ENCODE measurements at places on chromosomes 2 and 18.

DNA sequence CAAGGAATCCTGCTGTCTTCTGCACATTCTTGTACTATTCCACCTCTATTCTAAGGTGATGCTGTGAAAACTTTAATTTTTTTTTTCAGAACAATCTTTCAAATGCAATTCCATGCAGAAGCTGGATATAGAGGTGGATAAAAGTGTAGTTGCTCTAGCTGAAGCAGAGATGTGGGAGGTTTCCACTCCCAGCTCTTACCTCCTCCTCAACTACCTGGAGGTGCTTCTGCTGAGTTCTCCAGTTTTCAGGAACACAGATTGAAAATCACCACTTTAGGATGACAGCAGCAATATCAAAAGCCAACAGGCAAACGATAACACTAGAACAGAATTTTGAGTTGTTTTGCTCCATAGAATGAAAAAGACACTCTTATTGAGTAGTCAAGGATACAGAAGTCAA, 51.1 kb upstream of the FAM98A start:
- no peak for DNase-seq

- DNase-seq: no peak
Measured at GRCh38 chr18:3985664-3986063, 469.4 kb downstream of the DLGAP1 start.

DNA sequence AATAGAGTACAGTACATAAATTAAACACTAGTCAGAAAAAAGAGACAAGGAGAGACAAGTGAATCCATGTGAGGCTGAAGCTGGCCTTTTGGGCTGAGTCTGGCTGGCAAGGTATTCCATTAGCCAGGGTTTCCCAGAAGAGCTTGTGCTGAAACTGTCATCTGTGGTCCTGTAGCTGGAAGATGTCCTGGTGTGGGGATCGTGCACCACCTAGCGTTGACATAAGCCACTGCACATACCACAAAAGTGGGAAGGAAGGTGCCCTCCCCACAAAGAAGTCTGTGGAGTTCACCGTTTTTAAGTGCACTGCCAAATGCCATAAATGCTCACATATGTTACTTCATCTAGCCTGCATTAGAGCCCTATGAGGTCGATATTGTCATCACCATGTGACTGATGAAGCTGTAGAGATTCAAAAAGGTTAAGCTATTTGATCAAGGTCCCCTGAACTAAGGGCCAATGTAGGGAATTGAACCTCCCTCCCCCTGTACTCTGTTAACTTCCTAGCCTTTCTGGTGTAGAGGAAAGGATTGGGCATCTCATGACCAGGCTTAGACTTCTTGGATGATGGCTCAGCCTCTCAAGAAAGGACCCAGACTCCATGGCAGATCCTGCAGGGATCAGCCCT, 31.9 kb upstream of the GALNT14 start:
- no peak for DNase-seq

GRCh38 chr2:76447294-76447693, 736.6 kb upstream of the GCFC2 start:
- DNase-seq: no peak

GRCh38 chr2:66433945-66434678, 813 bp upstream of the MEIS1 start:
- DNase-seq: no peak

GRCh38 chr18:5417342-5417741, 121.8 kb upstream of the ZBTB14 start:
- no peak for DNase-seq

- no peak for DNase-seq
Measured at GRCh38 chr2:58429014-58429875, 188.1 kb upstream of the FANCL start.

DNA sequence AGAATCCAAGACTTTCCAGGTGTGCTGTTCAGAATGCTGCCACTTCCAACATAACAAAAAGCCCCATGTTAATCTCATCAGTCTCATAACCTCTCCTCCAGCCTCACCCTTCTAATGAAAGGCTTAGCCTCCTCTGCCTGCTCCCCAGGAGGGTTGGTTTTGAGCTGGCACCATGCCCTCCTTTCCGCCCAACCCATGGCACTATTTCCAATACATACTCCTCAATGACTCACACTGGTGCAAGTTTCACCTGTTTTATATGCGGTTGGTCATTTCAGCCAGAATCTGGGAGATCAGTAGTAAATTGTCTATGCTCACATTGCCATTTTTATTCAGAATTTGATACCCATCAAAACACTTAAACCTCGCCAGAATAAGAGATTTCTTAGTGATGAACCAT, 157.6 kb upstream of the NRP2 start:
- DNase-seq: no peak

DNA sequence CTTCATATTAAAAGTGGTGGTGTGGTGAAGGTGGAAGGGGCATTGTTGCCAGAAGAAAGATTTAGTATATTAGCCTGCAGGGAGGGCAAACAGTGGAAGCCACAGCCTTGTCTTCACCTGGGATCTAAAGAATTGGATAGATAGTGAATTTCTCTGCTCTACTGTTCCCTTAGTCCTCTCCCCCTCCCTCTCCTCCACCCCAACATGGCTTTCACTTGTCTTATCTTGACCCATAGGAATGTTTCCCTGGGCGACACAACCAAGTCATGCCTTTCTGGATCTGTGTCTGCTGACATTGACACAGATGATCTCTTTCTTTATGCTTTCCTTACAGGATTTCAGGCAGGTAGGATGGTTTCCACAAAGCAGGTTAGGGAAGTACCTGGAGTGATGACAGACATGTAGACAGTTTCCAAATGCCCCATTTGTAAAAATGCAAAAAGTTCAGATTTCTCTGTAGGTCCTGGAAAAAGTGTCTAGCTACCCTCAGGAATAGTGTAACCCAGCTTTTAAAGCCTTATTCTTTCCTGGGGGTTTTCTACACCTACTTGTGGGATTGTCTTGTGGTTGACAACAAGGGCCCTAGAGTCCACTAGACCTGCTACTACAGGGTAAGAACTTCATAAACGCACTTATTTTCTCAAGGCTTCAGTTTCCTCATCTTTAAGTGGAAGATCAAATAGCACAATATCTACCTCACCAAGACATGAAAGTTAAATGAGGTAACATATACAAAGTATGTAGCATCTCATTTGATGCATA, 184.2 kb upstream of the SP5 start:
- DNase-seq: no peak

DNA sequence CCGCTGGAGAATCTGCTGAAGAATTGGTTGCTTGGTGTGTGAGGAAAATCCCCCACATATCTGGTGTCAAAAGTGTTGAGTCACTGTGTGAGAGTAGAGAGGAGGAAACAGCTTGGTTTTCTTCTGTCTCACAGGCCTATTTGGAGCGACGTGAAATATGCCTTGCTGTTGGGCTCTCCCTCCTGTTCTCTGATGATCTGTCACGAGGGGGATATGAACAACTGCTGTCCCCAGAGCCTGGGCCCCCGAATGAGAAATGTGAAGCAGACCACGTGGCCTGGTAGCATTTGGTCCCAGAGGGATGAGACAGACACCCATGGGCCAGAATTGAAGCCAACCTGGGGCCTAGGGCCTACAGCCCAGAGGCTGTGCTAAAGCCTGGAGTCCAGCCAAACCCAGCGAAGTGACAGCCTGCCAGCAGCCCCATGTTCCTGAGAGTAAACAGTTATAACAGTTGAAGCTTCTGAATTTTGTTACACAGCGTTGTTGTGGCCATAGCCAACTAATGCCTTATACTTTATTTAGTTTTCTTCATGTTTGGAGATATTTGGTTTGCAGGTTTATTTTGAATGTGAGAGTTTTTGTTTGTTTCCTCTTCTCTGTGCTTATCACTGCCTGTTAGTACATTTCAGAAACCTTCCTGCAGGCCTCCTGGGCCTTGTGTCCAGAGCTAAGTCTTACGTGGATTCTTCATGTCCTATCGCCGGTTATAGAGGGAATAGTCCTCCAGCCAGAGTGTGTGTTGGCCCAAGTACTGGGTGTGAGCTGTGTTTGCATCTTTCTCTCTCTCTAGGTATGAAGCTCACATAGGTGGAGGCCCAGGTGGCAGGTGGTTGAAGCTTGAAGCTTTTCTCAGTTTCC, 18.7 kb upstream of the COLEC12 start:
- no peak for DNase-seq

- no peak for DNase-seq
Measured at GRCh38 chr18:2424420-2424819, 146.9 kb downstream of the METTL4 start.

DNA sequence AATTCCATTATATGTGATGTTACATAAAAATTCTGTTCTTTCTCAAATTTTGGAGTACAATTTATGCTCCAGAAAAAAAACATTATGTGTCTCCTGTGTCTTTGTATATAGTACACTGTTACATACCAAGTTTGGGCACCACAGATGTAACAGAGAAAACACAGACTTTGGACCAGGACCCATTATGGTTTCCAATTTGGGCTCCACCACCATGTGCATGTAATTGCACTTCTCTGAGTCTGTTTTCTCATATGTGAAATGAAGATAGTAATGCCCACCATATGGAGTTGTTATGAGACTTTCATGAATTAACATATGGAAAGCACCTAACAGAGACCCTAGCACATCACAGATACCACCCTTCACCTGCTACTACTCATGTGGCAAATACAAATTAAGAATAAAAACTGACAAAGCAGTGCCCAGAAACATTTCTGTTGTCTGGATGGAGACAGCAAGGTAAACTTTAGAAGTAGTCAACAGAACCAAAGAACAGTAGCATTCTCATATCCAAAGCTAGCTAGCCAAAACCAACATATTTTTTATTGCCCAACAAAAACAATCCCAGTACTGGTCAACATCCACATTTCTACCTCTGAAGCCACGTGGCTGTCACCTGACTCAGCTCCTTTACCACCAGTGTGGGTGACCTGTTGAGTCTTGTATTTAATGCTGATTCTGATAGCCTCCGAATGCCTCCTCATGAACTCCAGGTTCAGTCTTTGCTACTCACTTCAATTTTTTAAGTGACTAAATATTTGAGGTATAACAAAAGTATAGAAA, 42.9 kb downstream of the ANTXR1 start:
- no peak for DNase-seq

DNA sequence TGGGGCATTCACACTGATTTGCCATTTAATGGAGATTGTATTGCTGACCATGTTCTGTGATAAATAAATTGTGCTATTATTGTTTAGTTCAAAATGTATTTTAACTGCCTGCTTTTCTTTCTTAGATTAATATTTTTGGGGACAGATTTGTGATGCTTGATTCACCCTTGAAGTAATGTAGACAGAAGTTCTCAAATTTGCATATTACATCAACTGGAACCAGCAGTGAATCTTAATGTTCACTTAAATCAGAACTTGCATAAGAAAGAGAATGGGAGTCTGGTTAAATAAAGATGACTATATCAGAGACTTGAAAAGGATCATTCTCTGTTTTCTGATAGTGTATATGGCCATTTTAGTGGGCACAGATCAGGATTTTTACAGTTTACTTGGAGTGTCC, 1.8 kb downstream of the DNAJC10 start:
- no peak for DNase-seq

- DNase-seq: no peak
Measured at GRCh38 chr2:203675086-203675485, 31.4 kb upstream of the CD28 start.

GRCh38 chr2:38016219-38016618, 59.7 kb downstream of the CYP1B1 start:
- DNase-seq: no peak

GRCh38 chr2:104213758-104214157, 640.2 kb upstream of the POU3F3 start:
- DNase-seq: no peak

Measured in activated gamma-delta T cell (primary cell).